ENCODE measurements at places on chromosomes 16 and 17.

DNA sequence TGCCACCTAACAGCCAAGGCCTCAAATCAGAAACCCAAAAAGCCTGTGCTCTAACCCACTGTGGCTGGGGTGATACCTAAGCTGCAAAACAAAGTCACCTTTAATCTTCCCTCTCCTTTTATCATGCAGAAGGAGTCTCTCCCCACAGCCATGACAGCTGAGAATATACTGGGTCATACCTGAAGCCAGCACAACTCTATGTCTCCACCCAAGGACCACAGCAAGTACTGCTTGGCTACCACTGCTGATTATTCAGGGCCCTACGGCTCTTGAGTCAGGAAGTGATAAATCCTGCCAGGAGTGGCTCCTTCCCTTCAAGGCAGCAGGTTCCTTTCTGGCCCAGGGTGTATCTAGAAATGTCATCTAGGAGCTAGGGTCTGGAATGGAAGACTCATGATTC lies 151.5 kb upstream of the TOM1L1 start:
- DNase-seq = no peak

DNA sequence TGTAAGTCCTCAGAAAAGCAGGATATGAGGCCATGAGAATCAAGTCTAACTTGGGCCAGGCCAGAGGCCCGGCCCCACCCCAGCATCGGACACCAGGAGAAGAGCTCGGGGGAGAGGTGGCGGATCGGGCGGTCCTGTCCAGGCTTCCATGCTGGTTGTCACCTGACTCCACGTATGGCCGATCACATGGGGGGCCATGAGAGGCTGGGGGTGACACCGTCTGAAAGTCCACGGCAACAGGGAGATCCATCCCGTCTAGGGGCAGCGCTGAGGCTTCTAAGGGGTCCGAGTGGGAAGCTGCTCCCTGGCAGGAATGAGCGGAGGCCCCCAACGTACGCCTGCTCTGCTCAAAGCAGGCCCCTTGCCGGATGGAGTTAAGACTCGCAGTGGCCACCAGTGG lies 25.8 kb downstream of the ENGASE start:
- DNase-seq = no peak

- no peak for DNase-seq
Measured at GRCh38 chr16:23225634-23226033, 43.1 kb downstream of the SCNN1G start.

- no peak for DNase-seq
Measured at GRCh38 chr16:13139661-13140241, 238.4 kb downstream of the SHISA9 start.

- peak; percentile 27 for DNase-seq
Measured at GRCh38 chr16:21277927-21278706, at the start of gene CRYM. Gene CRYM, minus strand, starts transcription at chr16:21278290. Its CDS starts 39 bp downstream, at chr16:21278251.

DNA sequence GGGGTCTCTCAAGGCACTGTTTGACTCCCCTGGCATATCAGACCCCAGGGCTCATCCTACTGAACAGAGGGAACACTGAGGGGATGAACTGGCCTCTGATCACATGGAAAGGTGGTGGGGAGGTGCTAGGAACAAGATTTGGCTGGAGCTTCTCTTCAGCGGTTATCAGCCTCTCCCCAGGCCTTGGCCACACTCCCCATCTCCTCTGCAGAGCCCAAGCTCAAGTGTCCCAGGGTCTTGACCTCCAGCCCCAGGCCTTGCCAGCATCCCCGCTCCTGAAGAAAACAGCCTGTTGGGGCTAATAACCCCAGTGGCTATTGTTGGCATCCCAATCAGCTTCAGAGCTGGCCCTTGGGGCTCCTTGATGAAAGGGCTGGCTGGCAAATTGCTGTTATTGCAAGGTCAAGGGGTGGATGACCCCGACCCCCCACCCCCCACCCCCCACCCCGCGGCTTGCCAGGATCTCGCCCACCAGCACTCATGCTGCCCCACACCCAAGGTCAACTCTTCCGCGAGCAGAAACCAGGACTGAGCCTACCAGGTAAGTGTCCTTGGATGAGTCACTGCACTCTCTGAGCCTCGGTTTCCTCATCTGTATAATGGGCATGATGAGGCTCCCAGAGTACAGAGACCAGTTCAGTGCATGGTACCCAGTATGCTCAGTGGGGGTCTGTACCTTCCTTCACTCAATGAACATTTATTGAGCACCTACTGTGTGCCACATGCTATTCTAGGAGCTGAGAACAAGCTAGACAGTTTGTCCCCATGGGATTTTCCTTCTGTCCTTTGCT lies 18.8 kb upstream of the FAM83G start:
- DNase-seq = no peak

DNA sequence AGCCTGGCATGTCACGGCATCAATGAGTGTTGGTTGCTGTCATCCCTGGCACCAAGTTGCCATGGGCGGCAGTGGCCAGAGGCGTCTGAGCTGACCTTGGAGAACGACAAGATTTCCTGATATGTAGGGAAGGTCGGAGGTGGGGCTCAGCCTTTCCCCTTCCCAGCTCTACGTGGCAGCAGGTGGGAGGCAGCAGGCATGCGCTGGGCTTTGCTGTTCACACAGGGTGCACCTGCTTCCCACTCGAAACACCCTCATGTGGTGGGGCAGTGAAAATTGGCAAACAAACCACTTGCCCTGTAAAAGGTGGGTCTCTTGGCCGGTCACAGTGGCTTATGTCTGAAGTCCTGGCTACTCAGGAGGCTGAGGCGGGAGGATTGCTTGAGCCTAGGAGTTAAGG lies 12.3 kb upstream of the TFAP4 start:
- no peak for DNase-seq

- DNase-seq = no peak
Measured at GRCh38 chr17:62870030-62870541, 62.0 kb upstream of the MARCHF10 start.

GRCh38 chr16:72172105-72173034 lies at the start of gene PMFBP1:
Gene PMFBP1, minus strand, starts transcription at chr16:72172155. Its CDS starts 947 bp downstream, at chr16:72171208.
- no peak for DNase-seq

GRCh38 chr17:42798383-42799380 lies at the start of the genes CNTD1 and COA3:
Gene CNTD1, plus strand, starts transcription at chr17:42798861. Its CDS starts 207 bp downstream, at chr17:42799068.
Gene COA3, minus strand, starts transcription at chr17:42798704. Its CDS starts 23 bp downstream, at chr17:42798681.
- peak; percentile 61 for DNase-seq

GRCh38 chr17:82502207-82502606 lies 17.3 kb upstream of the FOXK2 start:
- DNase-seq = no peak

- DNase-seq = no peak
Measured at GRCh38 chr17:29148257-29148789, 31.9 kb downstream of the MYO18A start.

DNA sequence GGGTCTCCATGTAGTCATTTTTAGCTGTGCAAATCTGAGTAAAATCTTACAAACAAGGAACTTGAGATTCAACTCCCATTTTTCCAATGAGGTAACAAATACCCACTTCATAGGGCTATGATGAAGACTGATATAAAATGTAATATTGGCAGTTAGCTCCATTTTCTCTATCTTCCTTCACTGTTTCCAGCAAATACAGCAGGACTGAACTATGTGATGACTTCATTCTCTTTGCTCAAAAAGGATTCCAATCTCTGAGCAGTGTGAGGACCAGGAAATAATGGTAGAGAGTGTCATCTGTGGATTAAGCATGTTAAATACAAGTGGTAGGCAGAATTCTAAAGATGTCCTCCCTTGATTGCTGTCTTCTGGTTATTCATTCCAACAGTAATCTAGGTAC lies 18.3 kb downstream of the RND2 start:
- DNase-seq = no peak
